Posterior cingulate gyrus (tissue), 11 donors: ENCODE measurements at places on chromosomes 1 and 21.

GRCh38 chr1:12406211-12407021, 176.6 kb downstream of the VPS13D start:
- DNase-seq = no peak

DNA sequence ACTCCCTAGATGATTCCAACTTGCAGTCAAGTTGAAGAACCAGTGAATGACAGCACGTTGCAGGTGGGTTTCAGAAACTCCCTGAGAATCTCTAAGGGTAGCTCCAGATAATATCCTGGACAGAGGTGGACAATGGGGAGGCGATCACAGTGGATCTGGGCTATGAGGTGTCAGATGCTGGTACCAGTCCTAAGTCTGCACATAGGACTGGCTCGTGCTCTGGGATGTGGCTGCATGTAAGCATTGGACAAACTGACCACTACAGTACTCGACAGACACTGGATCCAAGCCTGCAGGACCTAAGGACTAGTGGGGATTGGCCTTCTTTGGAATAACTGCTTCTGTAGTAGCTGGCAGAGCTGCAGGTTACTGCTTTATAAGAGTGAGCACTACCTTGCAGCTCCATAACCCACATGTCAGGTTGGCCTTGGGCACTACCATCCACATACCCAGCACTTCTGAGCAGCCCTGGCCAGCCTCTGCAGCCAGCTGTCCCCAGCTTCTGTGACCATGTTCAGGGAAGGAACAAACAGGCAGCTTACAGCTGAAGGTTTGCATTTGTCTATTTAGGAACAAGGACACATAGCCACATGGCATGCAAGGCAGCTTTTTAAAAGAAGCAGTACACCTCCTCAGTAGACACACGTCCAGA, 33.2 kb upstream of the DNAH14 start:
- peak; percentile 65 for DNase-seq

DNA sequence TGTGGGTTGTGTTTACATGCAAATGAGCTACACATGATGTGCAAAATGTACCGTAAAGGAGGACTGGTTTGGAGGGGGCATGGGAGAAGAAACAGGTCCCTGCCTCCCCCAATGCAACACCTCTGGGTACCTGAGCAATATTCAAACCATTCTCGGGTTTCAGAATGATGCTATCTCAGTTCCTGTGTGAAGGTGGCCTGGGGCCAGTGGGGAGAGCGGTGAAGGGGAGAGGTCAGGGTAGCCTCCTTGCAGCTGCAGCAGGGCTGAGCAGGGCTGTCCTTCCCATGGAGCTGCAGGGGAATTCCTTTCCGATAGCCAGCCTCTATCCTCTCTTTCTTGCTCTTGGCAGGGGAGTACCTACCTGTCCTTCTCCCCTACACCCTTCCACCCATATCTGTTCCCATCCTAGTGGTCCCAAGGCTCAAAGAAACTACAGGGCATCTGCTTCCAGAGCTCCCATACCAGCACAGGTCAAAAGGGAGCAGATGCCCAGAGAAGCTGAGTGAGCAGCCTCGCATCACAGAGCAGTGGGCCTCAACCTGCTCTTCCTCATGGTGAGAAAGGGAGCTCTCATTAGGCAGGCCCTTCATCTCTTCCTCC, 11.9 kb downstream of the MEF2D start:
- DNase-seq = no peak

DNA sequence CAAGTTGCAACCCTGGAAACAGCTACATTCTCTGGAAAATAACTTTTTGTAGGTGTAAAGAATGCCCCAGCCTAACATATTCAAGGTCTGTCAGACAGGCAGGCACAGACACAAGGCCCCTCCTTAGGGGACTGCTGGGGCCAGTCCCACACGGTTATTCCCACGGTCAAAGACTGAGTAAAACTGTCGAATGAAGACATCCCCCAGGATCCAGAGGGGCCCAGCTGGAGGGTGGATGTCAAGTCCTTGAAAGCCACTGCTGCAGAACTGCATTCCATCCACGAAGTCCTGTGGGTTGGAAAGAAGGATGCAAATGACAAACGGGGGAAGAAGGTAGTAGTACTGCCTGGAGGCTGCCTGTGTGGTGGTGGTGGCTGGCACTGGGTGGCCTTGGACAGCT, 6.9 kb upstream of the RAB7B start:
- no peak for DNase-seq

GRCh38 chr21:46605767-46606426, 1.0 kb upstream of the S100B start:
- no peak for DNase-seq

GRCh38 chr1:236282425-236282716, 613 bp upstream of the ERO1B start:
- no peak for DNase-seq

GRCh38 chr1:35931446-35932157, 697 bp downstream of the AGO3 start:
- DNase-seq = no peak

- no peak for DNase-seq
Measured at GRCh38 chr1:24348196-24348595, 29.0 kb downstream of the GRHL3 start.

DNA sequence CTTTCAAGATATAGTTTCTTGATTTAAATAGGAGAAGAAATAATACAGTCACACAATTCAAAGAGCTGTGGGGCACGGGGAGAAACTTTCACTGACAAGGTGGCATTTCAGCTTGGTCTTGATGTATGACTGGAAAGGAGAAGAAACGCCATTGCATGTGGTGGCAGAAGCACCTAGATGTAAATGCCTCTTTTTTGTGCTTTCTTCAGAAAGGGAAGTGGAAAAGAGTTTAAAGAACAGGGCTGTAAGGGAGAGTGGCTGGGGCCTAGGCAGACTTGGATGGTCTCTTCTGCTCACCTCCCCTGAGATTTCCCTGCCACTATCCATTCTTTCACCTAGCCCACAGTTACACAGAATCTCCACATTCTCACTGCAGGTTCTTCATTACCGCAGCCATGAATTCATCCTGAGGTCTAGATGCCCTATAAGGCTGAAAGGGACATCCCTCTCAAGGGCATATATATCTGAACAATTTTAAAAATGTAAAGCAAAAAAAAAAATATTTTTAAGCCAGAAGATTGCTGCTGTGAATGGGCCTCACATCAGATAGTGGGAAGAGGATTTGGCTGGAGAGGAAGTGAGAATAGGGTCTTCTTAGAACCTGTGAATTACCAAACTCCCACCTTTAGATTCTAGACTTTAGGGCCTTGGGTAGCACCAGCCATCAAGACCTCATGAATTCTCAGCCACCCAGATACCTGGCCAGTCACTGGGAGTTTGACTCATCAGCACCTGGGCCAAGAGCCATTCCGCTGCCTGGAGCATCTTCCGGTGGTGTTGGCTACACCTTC, 23.4 kb downstream of the CACNA1E start:
- no peak for DNase-seq

GRCh38 chr1:223142269-223142668, 779 bp downstream of the TLR5 start:
- DNase-seq = no peak

DNA sequence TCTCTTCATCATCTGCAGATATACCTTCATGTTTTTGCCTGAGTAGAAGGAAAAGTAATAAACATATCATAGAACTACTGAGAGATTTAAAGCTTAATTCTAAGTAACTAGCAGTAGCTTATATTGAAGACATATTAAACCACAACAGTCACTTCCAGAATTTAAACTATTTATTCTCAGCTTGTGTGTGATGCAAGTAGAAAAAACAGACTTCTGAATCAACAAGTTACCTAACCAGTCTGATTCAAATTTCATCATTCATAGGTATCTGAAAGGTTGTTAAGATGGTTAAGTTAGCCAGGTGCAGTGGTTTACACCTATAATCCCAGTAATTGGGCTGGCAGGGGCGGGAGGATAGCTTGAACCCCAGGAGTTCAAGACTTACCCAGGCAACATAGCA, 41.9 kb downstream of the SPAG17 start:
- no peak for DNase-seq

DNA sequence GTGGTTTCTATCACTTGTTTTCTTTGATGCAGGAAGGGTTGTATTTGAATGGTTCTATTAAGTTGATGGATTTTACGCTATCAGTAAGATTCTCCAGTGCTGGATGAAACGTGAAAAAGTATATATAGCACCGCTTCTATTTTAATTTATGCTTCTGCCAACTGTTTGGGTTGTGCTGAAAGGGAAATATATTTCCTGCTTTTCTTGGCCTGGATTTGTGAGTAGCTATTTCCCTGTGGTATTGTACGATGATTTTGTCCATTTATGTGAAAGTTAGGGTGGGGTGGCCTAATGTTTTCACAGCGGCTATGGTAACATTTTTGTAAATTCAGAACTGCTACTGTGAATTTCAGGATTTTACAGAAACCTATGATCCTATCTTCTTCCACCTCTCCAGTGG, 322 bp downstream of the C1orf162 start:
- no peak for DNase-seq

- no peak for DNase-seq
Measured at GRCh38 chr1:219352961-219353651, 179.4 kb downstream of the LYPLAL1 start.

- no peak for DNase-seq
Measured at GRCh38 chr1:10781137-10781536, 15.3 kb downstream of the CASZ1 start.

- no peak for DNase-seq
Measured at GRCh38 chr1:94322696-94323095, 85.3 kb upstream of the ARHGAP29 start.

DNA sequence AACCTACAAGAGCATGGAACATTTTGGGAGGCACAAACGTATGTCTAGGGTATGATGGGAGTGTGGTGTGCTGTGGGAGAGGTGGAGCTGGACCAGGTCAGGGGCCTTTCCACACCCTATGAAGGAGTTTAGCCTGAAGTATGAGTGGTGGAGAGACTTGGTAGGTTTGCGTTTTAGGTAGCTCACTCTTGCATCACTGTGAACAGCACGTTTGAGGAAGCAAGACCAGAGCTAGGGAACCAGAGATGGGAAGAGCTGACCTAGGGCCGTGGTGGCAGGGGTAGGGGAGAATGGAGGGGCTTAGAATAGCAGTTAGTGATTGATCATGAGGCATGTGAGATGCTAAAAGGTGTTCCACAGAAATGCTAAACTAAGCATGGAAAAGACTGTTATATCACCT, 25.1 kb upstream of the ZFP69B start:
- no peak for DNase-seq

GRCh38 chr1:220690140-220691052, at the start of gene C1orf115:
Gene C1orf115, plus strand, starts transcription at chr1:220690363. Its CDS starts 40 bp downstream, at chr1:220690403.
- DNase-seq = peak; percentile 45

DNA sequence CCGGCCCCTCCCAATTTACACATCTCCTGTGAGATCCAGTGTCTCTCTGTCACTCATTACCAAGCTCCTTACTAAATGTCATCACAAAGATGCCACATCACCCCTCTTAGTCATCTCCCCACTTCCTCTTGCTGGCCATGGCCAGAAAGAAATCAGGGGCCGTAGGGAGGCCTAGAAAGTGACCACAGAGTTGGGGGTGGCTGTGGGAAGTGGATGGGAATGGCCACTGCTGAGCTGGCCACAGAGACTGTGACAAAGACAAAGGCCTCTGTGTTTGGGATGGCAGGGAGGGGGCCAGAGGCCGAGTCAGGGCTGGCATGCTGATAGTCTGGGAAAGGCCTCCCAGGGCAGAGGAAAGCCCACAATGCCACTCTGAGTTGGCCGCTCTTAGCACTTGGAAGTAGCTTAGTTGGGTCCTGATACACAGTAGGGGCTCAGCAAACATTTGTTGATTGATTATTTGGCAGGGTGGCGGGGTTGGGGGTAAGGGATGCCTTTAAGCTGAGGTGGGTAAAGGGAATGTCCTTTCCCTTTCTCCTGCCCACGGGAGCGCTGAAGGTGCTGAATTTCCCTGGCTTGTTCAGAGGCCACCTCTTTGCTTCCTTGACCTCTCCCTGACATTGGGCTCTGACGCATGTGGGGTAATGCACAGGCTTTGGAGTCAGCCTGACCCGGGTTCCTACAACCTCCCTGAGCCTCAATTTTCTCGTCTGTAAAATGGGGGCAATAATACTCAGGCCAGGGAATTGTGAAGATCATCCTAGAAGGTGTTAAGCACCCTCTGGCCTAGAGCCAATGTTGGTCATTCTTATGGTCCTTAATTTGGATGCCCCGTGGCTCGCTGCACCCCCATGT, 13.2 kb downstream of the NAV1 start:
- peak; percentile 80 for DNase-seq

- no peak for DNase-seq
Measured at GRCh38 chr1:208100906-208101305, 143.3 kb downstream of the PLXNA2 start.

GRCh38 chr1:96522927-96523326, 198.7 kb upstream of the PTBP2 start:
- no peak for DNase-seq

DNA sequence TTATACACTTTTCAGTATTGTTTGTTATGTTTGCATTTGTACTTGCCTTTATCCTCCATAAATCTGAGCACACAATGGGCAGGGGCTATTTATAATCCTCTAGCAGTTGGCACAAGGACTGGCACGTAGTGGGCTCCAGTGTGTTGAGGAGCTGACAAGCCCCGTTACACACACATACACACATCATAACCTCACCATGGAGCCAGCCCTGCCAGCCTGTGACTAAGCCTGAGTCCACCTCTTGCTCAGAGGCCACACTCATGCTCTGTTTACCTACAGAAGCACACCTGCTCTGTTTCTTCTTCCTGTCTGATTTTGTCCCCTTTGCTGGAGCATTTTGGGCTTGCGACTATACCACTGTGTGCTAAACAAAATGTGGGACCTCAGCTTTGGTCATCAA, 64.5 kb upstream of the SPATA6 start:
- no peak for DNase-seq

- DNase-seq = no peak
Measured at GRCh38 chr21:33406493-33406892, 3.3 kb downstream of the IFNGR2 start.

- no peak for DNase-seq
Measured at GRCh38 chr1:91948097-91948496, 1.1 kb upstream of the BRDT start.

DNA sequence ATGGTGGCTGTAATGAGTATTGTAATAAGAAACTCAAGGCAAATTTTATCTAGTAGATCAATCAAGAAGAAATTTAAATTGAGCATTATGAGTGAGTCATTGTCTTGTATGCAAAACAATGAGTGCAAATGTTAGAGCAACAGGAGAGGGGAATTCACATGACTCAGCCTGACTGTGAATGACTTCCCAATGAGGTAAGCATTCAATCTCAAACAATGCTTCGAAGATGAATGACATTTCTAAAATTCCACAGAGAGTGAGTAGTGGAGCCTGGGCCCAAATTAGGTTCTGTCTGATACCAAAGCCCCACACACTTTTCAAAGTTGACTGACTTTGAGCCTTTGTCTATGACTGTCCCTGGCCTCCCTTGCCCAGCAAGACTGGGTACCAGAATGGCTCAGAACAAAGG, 738.0 kb downstream of the PTPRU start:
- no peak for DNase-seq

DNA sequence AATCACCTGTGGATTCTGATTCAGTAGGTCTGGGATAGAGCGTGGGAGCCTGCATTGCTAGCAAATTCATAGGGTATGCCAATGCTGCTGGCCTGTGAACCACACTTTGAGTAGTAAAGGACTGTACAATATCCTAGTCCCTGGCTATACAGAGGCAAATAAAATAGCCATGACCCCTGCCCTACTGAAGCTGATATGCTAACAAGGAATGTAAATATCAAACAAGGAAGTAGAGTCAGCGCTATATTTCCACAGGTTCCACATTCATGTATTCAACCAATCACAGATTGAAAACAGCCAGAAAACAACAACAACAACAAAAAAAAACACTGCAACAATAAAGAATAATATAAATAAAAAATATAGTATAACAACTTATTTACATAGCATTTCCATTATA, 77.8 kb downstream of the TM2D1 start:
- no peak for DNase-seq
